Spinal cord (tissue), 10 donors: ENCODE measurements at places on chromosomes 1 and 21. TPM values are rescaled to one million over a fixed set of nuclear protein-coding genes. Genes with fewer than 3 reads are reported as not detected.

The OR2L8 gene
- total RNA-seq, result 1.2 TPM

The ZBTB8OS gene
- 41.8 TPM for total RNA-seq

The TSPAN2 gene
- total RNA-seq, result 8.9 TPM

The FMO1 gene
- 47.1 TPM for total RNA-seq

DNA sequence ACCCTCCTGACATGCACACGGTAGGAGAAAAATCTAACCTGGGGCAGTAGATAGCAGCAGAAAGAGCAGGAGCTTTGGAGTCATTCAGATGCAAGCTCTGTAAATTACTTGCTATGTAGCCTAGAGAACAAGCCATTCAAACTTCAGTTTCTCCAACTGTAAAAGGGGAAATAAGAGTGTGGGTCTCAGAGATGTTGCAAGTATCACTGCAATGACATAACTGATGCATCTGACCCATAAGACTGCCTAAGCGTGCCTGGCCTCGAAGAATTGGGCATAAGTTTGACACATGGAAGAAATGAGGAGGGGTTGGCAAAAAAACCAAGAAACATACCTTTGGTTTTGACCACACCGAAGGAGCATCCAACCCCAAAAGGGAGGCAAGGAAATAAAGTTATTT is 5.2 kb downstream of the AK2 start:
- no peaks in the 10 kb centered on the region for H3K36me3 ChIP-seq
- H3K4me3 ChIP-seq, result no peak overlapping the region
- H3K27me3 ChIP-seq, result no peaks in the 10 kb centered on the region
- no peak for DNase-seq
- no peak overlapping the region for H3K27ac ChIP-seq
- peaks cover 10% of the 10 kb centered on the region for H3K4me1 ChIP-seq

GRCh38 chr1:219506936-219507335 is 106.0 kb downstream of the ZC3H11B start:
- no peaks in the 10 kb centered on the region for H3K27me3 ChIP-seq
- H3K4me1 ChIP-seq, result peaks cover 3% of the 10 kb centered on the region
- no peaks in the 10 kb centered on the region for H3K36me3 ChIP-seq
- no peak overlapping the region for H3K4me3 ChIP-seq
- no peak overlapping the region for H3K27ac ChIP-seq

GRCh38 chr1:38129473-38129872 is 82.9 kb upstream of the POU3F1 start:
- no peak for DNase-seq
- no peak overlapping the region for H3K4me3 ChIP-seq
- peaks cover 20% of the 10 kb centered on the region for H3K4me1 ChIP-seq
- no peaks in the 10 kb centered on the region for H3K36me3 ChIP-seq
- no peak overlapping the region for H3K27ac ChIP-seq

DNA sequence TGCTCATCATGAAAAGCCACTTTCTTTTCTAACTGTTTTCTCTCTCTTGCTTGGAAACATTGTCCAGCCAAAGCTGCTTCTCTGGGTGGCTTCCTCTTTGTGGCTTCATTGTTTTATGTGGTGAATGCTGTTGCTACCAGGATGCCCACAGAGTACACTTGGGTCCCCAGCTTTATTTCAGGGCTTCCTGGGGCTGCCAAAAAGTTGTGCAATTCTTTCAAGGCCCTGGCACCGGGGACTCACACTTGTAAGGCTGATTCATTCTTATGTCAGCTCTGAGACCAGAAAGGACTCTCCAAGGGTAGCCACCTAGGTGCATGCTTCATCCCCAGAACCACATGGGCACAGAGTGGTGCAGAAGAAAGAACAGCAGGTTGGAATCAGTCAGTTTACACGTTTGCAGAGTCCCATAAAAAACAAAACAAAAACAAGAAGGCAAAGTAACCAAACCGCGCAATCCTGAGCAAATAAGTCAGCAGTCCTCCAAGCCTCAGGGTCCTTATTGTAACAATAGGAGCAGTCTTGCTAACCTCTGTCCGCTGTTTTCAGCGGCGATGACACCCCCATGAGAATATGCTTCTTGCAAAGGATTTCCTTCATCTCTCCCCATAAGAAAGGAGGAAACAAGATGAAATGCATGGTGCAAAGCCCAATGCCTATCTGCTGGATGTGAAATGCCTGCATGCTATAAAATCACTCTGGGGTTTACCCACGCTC is 89.9 kb upstream of the SSX2IP start:
- H3K4me1 ChIP-seq, result peaks cover 4% of the 10 kb centered on the region
- no peak overlapping the region for H3K27ac ChIP-seq

DNA sequence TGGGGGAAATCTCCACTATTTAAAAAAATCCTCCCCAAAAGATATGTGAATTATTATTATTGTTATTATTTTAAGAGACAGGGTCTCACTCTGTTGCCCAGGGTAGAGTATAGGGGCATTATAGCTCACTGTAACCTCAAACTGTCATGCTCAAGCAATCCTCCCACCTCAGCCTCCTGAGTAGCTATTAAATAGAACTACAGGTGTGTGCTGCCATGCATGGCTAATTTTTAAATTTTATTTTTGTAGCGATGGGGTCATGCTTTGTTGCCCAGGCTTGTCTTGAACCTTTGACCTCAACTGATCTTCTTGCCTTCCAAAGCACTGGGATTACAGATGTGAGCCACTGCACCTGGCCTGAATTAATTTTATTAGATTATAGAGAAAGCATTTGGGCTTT is 116.8 kb downstream of the RABGAP1L start:
- no peak for DNase-seq
- peaks cover 3% of the 10 kb centered on the region for H3K36me3 ChIP-seq
- H3K27me3 ChIP-seq, result no peaks in the 10 kb centered on the region

- H3K27me3 ChIP-seq, result no peaks in the 10 kb centered on the region
- H3K36me3 ChIP-seq, result no peaks in the 10 kb centered on the region
- DNase-seq, result no peak
Observed at GRCh38 chr1:198326915-198327314, 170.1 kb downstream of the NEK7 start.

DNA sequence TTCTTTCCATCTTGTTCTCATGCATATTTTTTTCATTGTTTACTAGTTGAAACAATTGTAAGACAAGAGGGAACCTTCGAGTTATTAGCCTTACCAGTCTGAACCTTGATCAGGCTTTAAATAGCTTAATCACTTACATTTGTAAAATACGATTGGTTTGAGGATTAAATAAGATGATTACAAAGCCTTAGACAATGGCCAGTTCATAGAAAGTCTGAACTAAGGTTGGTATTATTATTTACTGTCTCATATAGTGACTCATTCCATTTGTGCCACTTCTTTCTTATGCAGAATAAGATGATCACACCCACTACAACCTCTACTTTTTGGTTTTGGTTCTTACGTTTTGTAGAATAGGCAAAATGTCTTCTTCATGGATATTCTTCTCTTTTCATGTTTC is 94.1 kb downstream of the RPE65 start:
- H3K4me1 ChIP-seq, result no peaks in the 10 kb centered on the region
- H3K27me3 ChIP-seq, result no peaks in the 10 kb centered on the region
- no peaks in the 10 kb centered on the region for H3K36me3 ChIP-seq
- H3K4me3 ChIP-seq, result no peak overlapping the region
- H3K27ac ChIP-seq, result no peak overlapping the region

GRCh38 chr1:201089596-201089995 is 22.6 kb downstream of the CACNA1S start:
- H3K36me3 ChIP-seq, result no peaks in the 10 kb centered on the region
- peak; percentile 32 for DNase-seq
- no peaks in the 10 kb centered on the region for H3K27me3 ChIP-seq
- H3K27ac ChIP-seq, result no peak overlapping the region
- no peak overlapping the region for H3K4me3 ChIP-seq

GRCh38 chr1:214670098-214670497 is 67.1 kb downstream of the CENPF start:
- H3K36me3 ChIP-seq, result no peaks in the 10 kb centered on the region
- no peaks in the 10 kb centered on the region for H3K4me1 ChIP-seq
- no peak overlapping the region for H3K4me3 ChIP-seq
- H3K27ac ChIP-seq, result no peak overlapping the region
- peak; percentile 77 for DNase-seq
- H3K27me3 ChIP-seq, result no peaks in the 10 kb centered on the region

DNA sequence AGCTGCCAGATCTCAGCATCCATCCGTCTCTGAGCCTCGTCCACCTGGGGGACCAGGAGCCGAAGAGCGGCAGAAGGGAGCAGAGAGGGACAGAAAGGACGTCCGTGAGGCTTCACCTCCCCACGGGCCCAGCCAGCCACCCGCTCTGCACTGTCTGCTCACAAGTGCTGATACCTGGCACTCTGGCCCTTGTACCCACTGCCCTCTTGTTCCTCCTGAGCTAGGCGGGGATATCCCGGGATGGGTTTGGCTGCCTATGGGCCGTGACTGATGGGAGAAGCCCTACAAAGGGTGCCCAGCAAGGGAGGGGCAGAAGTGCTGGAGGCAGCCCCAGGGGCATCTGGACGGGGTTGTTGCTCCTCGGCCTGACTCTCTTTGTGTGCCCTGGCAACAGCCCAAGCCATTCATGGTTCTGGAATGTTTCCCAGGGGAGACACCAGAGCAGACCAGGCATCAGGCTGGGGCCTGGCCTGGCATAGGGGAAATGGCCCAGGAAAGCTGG is 57.6 kb downstream of the LDLRAD2 start:
- no peak overlapping the region for H3K27ac ChIP-seq
- H3K4me3 ChIP-seq, result no peak overlapping the region
- H3K4me1 ChIP-seq, result peaks cover 25% of the 10 kb centered on the region
- H3K36me3 ChIP-seq, result peaks cover 57% of the 10 kb centered on the region

DNA sequence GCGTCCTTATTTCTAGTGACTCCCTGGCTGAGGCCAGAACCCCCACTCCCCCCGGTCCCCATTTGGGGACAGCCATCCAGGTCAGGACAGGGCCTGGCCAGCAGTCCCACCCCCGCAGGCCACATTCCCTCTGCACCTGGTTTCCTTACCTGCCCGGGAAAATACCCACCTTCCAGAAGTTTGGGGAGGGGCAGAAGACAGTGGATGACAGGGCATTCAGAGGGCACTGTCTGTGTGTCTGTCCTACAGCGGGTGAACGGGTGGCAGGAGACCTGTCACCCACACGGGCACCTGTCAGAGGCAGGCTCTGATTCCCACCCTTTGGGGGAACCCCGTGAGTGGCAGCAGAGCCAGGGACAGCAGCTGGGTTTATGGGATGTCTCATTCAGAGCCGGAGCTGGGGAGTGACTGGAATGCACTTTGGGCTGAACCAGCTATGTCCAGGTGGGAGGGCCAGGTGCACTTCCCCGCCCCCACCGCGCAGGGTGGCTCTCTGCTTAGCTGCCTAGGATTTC is 2.0 kb downstream of the ARHGEF16 start:
- H3K27me3 ChIP-seq, result peaks cover 11% of the 10 kb centered on the region
- H3K36me3 ChIP-seq, result peaks cover 2% of the 10 kb centered on the region
- no peak for DNase-seq

- no peak for DNase-seq
- H3K27ac ChIP-seq, result no peak overlapping the region
- no peak overlapping the region for H3K4me3 ChIP-seq
Observed at GRCh38 chr1:209106237-209106741, 477.2 kb upstream of the CAMK1G start.

GRCh38 chr1:156804572-156805243 is 11.9 kb downstream of the SH2D2A start:
- peaks cover 27% of the 10 kb centered on the region for H3K4me1 ChIP-seq
- H3K36me3 ChIP-seq, result peaks cover 38% of the 10 kb centered on the region
- no peak overlapping the region for H3K4me3 ChIP-seq
- H3K27me3 ChIP-seq, result no peaks in the 10 kb centered on the region
- DNase-seq, result no peak

DNA sequence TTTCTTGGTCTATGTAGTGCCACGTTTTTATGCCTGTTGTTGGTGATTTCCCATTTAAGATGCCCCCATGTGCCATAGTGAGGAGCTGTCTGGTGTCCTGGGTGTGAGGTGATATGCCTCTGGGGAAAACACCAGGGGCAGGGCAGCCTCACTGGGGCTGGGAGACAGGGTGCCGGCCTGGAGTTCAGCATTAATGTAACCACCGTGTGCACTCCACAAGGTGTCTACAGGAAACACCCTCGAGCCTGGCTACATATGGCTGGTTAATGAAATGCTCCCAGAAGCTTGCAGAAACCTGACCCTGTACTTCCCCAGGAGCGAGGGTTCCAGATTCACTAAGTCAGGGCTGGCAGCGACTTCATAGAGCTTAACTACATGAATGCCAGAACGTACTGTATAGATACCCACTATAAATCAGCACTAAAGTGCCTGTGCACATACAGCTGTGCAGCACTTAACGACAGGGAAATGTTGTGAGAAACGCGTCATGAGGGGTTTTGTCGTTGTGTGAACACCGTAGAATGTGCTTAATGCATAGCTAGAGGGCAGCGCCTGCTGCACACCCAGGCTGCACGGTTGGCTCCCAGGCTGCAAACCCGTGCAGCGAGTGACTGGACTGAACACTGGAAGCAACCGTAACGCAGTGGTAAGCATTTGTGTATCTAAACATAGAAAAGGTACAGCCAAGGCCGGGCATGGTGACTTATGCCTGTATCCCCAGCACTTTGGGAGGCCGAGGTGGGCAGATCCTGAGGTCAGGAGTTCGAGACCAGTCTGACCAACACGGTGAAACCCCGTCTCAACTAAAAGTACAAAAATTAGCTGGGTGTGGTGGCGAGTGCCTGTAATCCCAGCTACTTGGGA is 10.4 kb downstream of the TFF2 start:
- no peak for DNase-seq
- H3K4me3 ChIP-seq, result no peak overlapping the region
- peaks cover 19% of the 10 kb centered on the region for H3K4me1 ChIP-seq
- no peaks in the 10 kb centered on the region for H3K36me3 ChIP-seq
- no peaks in the 10 kb centered on the region for H3K27me3 ChIP-seq

DNA sequence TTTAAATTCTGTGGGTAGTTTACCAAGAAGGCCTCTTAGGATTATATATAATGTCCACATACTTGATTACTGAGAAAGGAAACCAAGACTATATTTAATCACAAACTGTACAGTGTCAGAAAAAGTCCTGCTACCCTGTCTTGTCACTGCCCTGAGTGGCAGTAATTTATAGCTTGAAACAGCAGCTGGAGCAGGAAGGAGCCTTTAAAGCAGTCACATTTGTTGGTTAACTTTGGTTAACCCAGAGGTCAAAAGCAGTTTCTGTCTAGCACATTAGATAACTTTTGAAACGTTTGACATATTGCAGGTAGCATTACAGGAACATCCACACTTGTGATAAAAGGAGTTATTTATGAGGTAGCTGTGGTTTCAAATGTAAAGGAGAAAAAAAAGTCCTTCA is 161.7 kb downstream of the ROR1 start:
- no peaks in the 10 kb centered on the region for H3K4me1 ChIP-seq
- DNase-seq, result no peak
- H3K4me3 ChIP-seq, result no peak overlapping the region

- no peak overlapping the region for H3K27ac ChIP-seq
- no peak overlapping the region for H3K4me3 ChIP-seq
- peaks cover 8% of the 10 kb centered on the region for H3K4me1 ChIP-seq
- no peak for DNase-seq
- H3K27me3 ChIP-seq, result no peaks in the 10 kb centered on the region
- H3K36me3 ChIP-seq, result no peaks in the 10 kb centered on the region
Observed at GRCh38 chr1:161265305-161265704, 6.8 kb downstream of the PCP4L1 start.
